ENCODE measurements at places on chromosomes 16 and 17.

- no peak for DNase-seq
Measured at GRCh38 chr17:521183-521525, 168.5 kb upstream of the RPH3AL start.

GRCh38 chr17:64218066-64218465 is 45.0 kb downstream of the TEX2 start:
- no peak for DNase-seq

- no peak for DNase-seq
Measured at GRCh38 chr16:56916571-56917403, 15.2 kb upstream of the HERPUD1 start.

DNA sequence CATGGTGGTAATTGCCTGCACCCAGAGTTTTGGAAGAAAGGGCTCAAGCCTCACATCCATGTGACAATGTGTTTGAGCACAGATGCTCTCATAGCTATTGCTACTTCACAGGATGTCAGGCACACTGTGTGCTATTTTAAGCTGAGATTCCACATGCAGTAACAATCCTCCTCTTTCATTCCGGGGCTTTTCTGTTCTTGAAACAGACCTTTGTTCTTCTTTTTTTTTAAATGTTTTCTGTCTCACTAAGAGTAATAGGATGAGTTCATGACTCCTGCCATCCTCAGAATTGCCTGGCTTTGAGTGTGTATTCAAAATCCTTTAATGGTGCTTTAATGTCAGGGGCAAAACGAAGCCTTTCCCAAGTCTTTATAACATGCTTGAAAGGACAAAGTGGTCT is 198.9 kb downstream of the ABCC12 start:
- DNase-seq: no peak

DNA sequence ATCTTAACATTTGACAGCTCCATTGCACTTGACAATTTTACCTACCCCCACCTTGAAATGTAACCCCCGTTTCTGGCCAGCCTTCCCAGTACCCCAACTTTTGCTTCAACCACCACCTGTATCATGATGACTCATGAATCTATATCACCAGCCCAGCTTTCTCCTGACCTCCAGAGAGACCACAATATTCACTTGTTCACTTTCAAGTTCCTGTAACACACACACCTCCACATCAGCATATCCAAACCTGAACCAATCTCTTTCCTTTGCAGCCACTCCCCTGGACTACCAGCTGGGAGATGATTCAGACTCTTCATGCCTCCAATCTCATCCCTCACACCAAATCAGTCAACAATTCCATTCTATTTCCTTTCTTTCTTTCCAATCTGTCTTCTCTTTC is 8.0 kb downstream of the SMG6 start:
- DNase-seq: no peak

DNA sequence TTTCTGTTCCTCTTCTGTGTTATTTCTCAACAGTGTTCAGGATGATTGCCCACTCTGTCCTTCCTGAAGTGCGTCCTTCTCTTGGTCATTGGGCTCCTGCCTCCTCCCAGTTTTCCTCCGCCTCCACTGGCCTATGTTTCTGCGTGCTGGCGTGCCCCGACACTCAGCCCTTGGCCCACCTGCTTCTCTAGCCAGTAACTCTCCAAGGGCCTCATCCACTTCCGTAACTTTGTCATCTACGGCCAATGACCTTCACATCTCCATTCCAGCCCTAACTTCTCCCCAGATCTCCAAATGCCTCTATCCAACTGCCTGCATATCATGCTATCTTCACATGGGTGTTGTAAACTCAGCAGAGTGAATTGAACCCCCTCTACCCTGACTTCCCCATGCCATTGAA is 39.6 kb upstream of the RPL38 start:
- no peak for DNase-seq

- DNase-seq: no peak
Measured at GRCh38 chr16:69017036-69017783, 88.2 kb upstream of the HAS3 start.

- DNase-seq: no peak
Measured at GRCh38 chr17:19579192-19579761, 45.6 kb downstream of the SLC47A1 start.

DNA sequence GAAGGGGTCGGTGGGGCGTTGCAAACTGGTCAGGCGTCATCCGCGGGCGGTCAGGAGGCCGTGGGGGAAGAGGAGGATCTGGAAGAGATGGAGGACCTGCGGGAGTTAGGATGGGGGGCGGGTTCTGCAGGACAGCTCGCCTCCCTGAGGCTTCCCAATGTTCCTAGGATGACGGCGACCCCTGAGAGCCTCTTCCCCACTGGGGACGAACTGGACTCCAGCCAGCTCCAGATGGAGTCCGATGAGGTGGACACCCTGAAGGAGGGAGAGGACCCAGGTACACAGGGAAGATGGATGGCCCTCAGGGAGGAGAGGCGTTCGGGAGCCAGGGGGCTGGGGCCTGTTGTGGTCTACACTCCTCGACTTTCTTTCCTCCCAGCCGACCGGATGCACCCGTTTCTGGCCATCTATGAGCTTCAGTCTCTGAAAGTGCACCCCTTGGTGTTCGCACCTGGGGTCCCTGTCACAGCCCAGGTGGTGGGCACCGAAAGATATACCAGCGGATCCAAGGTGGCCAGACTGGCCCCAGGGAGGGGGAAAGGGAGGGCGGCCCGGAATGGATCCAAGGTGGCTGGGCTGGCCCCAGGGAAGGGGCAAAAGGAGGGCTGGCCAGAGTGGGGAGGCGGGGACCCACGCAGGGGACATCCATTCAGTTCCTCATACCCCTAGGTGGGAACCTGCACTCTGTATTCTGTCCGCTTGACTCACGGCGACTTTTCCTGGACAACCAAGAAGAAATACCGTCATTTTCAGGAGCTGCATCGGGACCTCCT is 839 bp downstream of the PLD2 start:
- DNase-seq: no peak

DNA sequence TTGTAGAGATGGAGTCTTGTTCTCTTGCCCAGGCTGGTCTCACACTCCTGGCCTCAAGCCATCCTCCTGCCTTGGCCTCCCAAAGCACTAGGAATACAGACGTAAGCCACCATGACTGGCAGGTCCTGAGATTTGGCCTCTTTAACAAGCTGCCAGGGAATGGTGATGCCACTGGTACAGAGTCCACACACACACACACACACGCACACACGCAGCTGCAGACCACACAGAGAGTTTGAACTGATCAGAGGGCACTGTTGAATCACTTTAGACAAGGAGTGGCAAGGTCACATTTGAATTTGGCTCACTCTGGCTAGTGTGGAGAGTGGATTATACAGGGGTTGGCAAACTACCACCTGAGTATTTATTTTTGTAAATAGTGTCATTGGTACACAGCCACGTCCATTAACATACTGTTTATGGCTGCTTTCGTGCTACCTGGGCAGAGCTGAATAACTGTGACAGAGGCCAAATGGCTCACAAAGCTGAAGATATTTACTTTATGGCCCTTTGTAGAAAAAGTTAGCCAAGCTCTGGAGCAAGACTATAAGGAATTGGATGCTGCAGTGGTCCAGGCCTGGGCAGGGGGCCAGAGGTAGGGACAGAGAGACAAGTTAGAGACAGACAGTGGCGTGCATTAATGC is 9.9 kb downstream of the ITPRIPL2 start:
- no peak for DNase-seq

GRCh38 chr17:64028874-64029464 is 8.5 kb upstream of the ICAM2 start:
- DNase-seq: peak; percentile 49

- DNase-seq: no peak
Measured at GRCh38 chr17:34300652-34301370, 15.3 kb downstream of the CCL11 start.

DNA sequence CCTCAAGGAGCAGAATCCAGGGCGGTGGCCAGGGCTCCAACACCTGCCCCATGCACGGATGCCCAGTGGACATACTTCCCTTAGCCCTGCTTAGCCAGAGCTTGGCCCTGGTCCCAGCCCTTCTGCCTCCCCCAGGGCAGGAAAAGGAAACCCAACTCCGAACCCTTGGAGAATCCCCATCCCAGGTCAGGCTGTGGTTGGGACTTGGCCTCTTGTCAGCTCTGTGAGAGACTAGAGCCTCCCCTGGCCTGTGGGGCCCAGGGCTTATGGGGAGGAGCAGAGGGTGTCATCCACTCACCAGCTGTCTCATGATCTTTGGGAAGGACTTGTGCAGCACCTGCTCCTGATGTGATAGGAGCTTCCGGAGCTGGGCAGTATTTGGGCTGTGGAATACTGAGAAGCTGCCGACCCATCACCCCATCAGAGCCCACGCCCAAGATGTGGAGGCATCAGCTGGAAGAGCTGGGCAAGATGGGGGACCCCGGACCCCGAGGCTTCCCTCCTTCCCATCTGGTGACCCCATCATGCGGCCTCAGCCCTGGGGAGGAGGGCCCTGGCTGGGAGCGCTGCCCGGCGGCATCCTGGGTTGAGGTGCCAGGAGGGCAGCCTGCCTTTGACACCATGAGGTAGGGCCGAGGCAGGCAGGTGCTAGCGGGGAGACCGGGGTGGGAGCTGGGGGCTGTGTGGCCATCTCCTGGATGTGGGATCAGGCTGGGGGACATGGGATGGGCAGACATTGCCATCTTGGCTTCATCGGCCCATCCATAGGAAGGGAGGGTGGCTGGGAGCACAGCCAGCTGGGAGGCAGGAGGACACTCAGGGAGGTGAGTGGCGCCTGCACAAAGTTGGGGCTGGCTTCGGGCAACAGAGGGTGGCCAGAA is 45.1 kb downstream of the TNFRSF13B start:
- DNase-seq: no peak

GRCh38 chr16:53546988-53547391 is 44.0 kb upstream of the AKTIP start:
- no peak for DNase-seq

DNA sequence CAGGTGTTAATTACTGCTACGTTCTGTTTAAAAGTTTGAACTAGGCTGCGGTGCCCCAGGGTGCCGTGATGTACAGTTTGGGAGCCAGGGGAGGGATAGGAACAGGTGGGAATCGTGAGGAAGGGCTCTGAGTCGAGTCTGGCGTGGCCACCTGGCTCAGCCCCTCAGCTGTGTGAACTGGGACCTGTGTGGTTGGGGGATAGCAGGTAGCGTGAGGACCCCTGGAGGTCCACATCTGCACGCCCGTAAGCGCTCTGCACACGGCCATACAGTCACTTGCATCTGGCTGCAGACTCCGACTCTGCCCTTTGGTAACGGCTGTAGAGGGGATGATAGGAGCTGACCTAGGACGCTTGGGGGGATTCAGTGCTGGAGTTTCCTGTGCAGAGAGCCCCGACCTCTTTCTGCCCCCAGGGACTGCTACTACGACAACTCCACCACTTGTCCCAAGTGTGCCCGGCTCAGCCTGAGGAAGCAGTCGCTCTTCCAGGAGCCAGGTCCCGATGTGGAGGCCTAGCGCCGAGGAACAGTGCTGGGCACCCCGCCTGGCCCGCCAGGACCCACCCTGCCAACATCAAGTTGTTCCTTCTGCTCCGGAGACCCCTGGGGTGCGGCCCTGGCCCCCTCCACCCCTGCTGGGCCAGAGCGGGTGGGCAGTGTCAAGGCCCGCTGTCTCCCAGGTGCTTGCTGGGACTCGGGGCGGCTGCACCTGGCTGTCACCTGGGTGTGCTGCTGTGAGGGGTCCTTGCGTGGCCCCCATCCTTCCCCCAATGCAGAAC is 17.1 kb downstream of the DEF8 start:
- no peak for DNase-seq

DNA sequence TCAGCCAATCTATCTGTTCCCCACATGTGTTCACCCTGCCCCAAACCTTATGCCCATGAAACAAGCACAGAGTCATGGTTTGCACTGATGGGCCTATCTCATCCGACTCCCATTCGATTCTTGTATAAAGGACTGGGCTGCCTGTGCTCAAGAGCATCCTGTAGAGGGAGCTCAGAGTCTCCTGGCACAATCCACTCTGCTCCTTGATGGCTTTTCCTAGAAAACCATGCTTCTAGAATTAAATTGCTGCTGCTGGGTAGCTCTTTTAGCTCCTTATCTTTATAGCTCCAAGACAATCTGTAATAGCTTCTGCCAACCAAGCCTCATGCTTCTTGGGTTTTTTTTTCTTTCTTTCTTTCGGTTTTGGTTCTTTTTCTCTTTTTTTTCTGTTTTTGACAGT is 9.7 kb downstream of the ZNF19 start:
- DNase-seq: no peak

DNA sequence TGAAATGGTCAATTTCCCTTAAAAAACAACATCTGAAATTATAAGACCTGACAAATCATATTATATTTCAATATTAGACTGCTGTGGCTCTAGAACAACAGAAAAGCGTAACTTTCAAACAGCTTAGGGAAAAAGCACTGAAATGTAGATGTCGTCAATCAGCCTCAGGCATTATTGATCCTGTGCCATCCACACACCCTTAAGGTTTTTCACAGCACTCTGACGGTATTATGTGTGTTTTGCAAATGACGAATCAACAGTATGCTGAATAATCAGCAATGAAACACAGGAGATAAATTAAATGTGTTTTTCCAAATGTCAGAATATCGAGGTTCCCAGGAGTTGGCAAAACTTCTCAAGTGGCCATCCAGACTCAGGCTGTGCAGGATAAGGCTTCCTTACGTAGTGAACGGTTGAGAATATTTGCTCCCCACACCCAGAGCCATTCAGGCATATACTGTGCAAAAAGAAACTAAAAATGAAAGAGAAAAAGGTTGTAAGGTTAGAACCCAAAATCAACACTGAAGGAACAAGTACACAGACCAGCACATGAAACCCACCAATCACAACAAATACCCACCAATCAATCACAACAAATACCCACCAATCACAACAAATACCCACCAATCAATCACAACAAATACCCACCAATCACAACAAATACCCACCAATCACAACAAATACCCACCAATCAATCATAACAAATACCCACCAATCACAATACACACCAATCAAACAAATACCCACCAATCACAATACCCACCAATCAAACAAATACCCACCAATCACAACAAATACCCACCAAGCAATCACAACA is 7.7 kb upstream of the MBTPS1 start:
- DNase-seq: no peak

DNA sequence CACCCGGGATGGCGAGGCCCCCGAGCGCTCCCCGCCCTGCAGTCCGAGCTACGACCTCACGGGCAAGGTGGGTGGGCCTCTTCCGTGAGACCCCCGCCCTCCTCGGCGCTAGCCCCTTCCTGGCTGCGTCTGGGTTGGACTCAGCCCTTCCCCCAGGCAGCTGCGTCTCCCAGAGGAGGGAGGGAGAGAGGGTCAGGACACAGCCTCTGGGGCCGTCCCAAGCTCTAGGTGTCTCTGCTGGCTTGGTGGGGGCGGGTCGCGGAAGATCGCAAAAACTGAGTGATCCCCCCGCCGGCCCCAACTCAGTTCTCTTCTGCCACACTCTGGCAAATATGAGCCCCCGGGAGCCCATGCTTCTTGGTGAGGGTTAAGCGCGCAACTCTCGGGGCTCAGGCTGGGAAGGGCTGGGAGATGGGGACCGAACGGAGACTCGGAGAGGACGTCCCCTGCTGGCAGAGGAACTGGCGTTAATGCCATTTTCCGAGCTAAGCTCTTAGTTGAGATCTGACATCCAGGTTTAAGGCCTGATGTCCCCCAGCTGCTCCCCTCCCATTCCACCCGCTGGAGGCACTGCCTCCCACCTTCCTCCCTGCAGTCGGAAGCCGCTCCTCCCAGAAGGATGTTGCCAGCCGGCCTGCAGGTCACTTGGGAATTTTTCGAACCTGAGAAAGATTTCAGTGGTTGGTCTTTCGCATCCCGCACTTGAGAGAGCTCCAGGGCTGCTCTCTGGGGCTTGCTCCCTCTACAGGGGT is 419 bp downstream of the RAB37 start:
- no peak for DNase-seq

- DNase-seq: no peak
Measured at GRCh38 chr16:17417740-17418139, 53.0 kb downstream of the XYLT1 start.
